Liver (tissue), 10 donors: ENCODE measurements at places on chromosomes 5 and 9.

- DNase-seq: no peak
Measured at GRCh38 chr5:40405230-40405629, 274.5 kb upstream of the PTGER4 start.

GRCh38 chr5:42252306-42252705 lies 170.9 kb upstream of the GHR start:
- DNase-seq: no peak

GRCh38 chr5:83917261-83917908 lies 196.7 kb upstream of the HAPLN1 start:
- DNase-seq: no peak

DNA sequence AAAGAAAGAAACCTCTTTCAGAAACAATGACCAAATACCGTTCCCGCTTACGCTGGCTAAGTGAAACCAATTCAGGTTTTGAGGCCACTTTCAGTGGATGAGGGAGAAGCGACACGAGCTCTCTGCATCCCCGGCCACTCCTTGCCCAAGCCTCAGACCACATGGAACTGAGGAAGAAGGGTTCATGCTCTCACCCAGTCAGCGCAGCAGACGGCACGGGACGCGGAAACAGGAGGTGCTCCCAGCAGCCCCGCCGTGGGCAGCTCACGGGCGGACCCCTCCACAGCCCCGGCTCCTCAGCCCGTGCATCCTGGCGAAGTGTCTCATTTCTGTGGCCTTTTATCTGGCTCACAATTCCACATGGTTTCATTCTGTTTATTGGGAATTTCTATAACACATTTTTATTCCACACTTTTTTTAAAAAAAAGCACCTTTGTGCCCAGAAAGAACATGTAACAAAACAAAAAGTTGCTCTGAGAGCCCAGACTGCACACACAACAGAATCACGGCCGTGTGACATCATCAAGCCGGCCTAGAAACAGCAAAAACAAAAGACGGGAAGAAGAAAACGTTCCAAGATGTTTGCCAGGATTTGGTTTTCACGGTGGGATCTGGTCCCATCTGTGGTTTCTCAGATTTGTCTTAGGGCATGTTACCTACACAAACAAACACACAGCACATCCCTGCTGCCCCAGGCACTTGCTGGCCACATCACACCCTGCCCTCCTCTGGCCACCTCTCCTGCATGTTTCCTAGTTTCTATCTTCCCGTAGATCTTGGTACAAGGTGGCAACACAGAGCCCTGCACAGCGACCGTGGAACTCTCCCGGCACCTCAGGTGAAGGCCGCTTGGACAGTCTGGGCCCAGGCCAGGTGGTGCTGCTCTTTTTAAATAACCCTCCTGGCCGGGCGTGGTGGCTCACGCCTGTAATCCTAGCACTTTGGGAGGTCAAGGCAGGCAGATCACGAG lies 16.2 kb downstream of the QSOX2 start:
- DNase-seq: no peak

- DNase-seq: peak; percentile 87
Measured at GRCh38 chr5:180291943-180292831, at the start of gene MAPK9. MAPK9 (minus strand) TSS chr5:180292083; CDS start chr5:180280561, 11,522 bp downstream.

- no peak for DNase-seq
Measured at GRCh38 chr9:128916204-128916603, 4.6 kb upstream of the PHYHD1 start.

DNA sequence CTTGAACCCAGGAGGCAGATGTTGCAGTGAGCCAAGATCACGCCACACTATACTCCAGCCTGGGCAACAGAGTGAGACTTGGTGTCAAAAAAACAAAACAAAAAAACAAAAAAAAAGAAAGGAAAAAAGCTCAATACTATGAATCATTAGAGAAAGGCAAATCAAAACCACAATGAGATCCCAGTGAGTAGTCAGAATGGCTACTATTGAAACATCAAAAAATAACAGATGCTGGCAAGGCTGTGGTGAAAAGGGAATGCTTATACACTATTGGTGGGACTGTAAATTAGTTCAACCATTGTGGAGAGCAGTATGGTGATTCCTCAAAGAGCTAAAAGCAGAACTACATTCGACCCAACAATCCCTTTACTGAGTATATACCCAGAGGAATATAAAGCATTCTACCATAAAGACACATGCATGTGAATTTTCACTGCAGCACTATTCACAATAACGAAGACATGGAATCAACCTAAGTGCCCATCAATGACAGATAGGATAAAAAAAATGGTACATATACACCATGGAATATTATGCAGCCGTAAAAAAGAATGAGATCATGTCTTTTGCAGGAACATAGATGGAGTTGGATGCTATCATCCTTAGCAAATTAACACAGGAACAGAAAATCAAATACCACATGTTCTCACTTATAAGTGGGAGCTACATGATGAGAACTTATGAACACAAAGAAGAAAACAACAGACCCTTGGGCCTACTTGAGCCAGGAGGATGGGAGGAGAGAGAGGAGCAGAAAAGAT lies 81.9 kb upstream of the ARRDC3 start:
- no peak for DNase-seq

DNA sequence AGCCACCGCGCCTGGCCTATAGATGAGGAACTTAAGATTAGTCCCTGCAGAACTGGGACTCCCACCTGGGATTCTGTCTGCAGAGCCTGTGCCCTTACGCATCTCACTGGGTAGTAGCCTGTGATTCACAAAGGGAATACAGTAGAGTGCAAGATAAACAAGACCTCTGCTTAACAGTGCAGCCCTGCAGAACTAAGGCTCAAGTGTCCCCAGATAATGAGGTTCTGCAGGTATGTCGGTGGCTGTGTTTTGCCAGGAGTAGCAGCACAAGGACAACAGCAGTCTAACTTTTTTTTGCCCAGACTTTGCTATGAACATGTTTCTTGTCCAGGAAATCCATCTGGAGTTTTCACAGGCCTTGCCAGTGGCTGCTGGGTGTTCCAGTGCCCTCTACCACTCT lies 59.7 kb downstream of the DCP2 start:
- DNase-seq: no peak

- no peak for DNase-seq
Measured at GRCh38 chr9:91577633-91578061, 154.0 kb upstream of the NFIL3 start.

DNA sequence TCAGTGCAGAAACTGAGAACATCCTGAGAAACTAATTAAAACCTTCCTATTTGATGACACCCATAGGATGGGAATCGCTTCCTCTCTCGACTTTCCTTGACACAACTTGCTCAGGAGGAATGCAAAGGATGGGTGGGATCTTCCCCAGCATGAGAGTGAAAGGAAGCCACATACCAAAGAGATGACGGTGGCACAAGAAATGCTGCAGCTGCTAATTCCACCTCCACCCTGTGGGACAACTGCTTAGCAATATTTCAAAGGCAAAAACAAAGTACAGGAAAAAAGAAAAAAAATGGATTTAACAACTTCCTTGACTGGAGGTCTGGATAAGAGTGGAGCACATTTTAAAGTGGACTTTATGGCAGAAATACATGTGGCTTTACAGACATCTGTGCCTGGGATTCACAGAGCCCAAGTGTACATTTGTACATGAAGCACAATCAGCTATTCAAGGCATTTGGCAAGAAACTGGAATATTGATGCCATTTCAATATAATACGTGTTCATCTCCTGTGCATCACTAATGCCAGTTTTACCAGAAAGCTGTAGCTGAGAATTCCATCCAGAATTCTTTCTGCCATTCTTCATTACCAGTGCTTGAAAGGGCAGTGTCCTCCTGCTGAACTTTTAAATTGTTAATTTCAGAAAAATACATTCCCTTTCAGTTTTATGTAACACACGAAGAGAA lies 359.2 kb upstream of the ACTBL2 start:
- no peak for DNase-seq

DNA sequence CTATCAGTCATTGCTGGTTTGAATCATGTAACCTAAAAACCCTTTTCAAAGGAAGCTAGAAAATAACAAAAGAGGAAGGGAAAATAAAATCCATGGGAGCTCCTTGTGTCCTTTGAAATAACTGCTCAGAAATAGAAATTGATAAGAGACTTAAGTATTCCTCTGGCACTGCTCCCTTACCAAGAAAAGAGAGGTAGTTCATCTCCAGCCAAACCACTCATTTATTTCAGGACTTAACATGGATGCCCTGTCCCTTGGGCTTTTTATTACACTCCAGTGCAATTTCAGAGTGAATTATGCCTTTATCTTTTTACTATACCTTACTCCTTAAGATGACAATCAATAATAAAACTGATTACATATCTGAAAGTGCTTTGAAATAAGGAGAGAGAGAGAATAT lies 61.0 kb downstream of the MUSK start:
- no peak for DNase-seq

GRCh38 chr5:132812781-132813598 lies at the start of gene SOWAHA:
SOWAHA (plus strand) TSS chr5:132813302; CDS start chr5:132813622, 320 bp downstream.
- DNase-seq: peak; percentile 54

GRCh38 chr5:6827526-6828219 lies 114.4 kb downstream of the TENT4A start:
- no peak for DNase-seq

GRCh38 chr9:82117026-82117811 lies 128.6 kb downstream of the SPATA31D1 start:
- no peak for DNase-seq

GRCh38 chr5:127010362-127010761 lies 20.0 kb downstream of the MARCHF3 start:
- DNase-seq: no peak

- DNase-seq: peak; percentile 46
Measured at GRCh38 chr9:37036776-37037502, 2.9 kb upstream of the PAX5 start.

DNA sequence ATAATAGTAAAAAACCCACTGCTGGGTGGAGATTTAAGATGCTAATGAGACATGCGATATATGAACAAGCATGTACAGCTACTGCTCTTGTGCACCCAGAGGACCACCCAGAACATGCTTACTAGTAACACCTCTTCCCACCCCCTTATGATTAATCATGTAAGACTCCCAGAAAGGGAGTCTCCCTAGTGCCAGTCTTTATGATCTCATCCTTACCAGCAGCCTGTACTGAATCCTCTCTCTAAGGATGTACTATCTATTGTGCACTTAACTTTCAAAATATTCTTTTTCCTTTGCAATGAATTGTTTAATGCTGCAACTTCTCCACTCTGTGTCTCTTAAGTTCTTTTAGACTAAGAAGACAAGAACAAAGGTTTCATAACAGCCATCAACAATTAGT lies 9.1 kb upstream of the MAT2B start:
- no peak for DNase-seq

- no peak for DNase-seq
Measured at GRCh38 chr5:53253421-53253871, 143.9 kb upstream of the MOCS2 start.

DNA sequence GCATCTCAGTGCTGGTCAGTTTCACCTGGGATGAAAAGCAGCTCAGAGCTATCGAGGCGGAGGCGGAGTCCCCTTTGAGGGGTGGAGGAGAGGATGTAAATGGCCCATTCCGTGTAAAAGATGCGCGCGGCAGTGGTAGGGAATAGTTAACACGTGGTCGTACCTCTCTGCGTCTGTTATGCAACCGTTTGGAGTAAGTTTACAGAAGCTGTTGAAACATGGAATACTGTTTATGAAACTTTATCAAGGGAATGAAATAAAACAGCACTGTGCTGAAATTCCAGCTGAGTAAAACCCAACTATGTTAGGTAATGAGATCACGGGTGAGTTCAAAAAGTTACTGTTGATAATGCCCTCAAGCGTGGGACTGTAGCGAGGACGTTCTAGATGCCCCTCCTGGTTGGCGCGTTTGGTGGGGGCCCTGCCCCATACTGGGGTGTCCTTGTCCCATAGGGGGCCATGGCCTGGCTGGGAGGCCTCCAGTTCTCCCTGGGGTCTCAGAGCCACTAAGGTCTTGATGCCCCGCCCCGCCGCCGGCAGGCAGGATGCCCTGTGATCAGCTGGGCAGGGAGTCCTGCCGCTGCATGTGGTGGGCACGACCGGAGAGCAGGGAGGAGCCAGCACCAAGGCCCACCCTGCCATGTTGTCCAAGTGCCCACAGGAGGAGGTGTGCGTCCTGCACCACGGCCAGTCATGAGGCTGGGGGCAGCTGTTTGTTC lies 90.9 kb downstream of the COL5A1 start:
- DNase-seq: no peak

- DNase-seq: no peak
Measured at GRCh38 chr5:24167806-24168205, 477.0 kb downstream of the CDH10 start.

GRCh38 chr5:132344775-132345514 lies 24.6 kb upstream of the SLC22A5 start:
- DNase-seq: no peak

- no peak for DNase-seq
Measured at GRCh38 chr5:4226565-4226964, 630.9 kb downstream of the IRX1 start.

GRCh38 chr5:66896171-66896570 lies 300.0 kb downstream of the MAST4 start:
- DNase-seq: no peak

DNA sequence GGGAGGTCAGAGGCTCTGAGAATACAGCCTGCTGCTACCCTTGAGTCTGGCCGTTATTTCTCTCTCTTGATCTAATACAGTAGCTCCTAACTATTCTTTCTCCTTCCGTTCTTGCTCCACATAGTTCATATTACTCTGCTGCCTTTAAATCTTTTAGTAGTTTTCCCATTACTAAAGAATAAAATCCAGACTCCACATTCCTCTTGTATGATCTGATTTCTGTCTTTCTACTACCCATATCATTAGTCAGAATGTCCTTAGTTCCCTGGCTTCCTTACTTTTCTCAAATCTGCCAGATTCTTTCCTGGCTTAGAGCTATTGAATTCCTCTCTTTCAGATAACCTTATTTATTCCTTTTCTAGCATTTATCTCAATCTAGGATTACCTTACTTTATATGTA lies 40.0 kb downstream of the MARCHF6 start:
- DNase-seq: no peak

- DNase-seq: no peak
Measured at GRCh38 chr5:124053340-124053739, 541.4 kb downstream of the CSNK1G3 start.

GRCh38 chr9:109627042-109627441 lies 128.9 kb upstream of the PTPN3 start:
- no peak for DNase-seq

GRCh38 chr5:179357031-179357430 lies 11.8 kb upstream of the ADAMTS2 start:
- no peak for DNase-seq

DNA sequence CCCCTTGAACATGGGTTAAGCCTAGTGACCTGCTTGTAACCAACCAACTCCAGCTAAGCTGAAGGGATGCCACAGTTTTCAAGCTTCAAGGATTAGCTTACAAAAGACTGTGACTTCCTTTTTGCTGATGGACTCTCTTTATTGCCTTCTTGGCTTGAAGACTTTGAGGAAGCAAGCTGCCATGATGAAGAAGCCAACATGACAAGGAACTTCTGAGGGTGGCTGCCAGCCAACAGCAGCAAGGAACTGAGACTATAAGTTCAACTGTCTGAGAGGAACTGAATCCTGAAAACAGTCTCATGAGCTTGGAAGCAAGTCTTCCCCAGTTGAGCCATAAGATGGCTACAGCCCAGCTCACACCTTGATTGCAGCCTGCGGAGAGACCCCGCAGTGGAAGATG lies 116.1 kb upstream of the TAF11L2 start:
- DNase-seq: no peak

DNA sequence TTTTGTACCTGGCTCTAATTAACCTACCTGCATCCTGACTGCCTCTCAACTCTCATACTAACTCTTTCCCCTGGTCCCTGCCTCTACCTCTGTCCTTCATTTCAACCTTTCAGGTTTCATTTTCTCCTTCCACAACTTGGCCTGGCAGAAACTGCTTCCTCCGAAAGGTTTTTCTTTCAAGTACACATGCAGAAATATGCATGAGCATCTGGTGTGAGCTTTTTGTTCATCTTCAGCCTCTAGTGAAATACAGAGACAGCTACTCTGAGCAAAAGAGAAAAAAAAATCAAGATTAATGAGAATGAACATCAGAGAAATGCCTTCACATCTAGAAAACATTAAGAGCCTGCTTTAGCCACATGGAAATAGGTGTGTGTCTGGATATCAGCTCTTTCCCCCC lies 297.9 kb upstream of the PCSK5 start:
- DNase-seq: no peak
